ENCODE measurements at places on chromosomes 2 and 18.
A peak's percentile ranks its signal among the peaks of the same experiment; 100 is the strongest.

DNA sequence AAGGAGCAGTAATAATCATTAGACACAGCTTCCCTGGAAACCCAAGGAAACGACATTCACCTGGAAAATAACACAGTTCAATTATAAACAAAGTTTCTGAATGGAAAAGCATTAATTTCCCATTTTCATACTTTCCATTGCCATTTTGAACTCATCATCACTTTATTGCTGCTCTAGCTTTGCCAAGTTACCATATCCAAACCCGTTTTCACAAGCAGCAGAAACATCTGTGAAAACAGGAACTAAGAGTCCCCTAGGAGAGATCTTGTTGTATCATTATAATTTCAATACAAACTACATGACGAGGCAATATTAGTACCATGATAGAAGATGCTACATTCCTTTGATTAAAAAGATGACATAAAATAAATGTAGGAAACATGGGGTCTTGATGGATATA, 597.0 kb upstream of the NRXN1 start:
- DNase-seq = no peak

DNA sequence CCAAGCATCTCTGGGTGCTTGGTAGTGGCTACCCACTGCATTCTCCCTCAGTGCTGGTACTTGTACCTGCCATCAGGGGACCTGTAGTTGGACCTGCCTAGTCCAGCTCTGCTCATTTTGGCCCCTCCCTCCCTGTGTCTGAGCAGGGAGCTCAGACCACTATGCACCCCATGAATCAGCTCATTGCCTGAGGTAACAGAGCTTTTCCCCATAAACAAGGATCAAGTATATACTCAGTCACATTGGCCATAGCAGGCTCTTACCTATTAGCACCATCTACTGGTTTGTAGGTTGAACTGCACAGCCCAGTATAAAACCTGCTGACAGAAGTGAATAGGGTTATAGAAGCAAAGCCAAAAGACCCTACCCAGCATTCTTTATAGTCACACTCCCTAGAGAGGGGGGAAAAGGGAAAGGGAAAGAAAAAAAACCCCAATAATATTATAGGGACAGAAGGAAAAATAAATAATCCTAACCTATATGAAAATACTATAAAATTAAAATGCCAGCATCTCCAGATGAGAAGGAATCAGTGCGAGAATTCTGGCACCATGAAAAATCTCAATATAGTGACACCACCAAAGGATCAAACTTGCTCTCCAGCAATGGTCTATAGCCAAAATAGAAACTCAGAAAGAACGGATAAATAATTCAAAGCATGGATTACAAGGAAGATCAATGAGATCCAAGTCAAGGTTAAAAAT, 6.9 kb upstream of the FLACC1 start:
- peak; percentile 7 for DNase-seq

GRCh38 chr18:74898965-74899364, 301.3 kb downstream of the ZNF407 start:
- peak; percentile 88 for DNase-seq

- no peak for DNase-seq
Observed at GRCh38 chr2:219642069-219642454, 14.6 kb downstream of the SLC4A3 start.

DNA sequence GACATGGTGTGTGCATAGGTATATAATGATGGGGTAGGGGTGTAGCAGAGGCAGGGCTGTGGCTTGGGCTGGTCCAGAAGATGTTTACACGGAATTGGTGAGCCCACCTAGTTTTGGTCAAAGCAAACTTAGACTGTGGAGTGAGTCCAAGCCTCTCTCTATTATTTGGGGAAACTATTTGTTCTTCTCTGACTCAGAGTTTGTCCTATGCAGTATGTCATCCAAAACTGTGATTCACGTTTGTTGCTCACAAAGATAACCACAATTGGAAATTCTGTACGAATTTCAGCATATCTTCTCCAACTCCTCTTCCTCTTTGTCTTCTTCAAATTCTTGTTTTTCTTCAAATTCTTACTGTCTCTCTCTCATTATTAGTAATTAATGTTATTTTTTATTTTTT, 292.9 kb downstream of the XIRP2 start:
- DNase-seq = no peak

GRCh38 chr2:234335661-234336228, 161.1 kb downstream of the ARL4C start:
- no peak for DNase-seq

GRCh38 chr2:18413676-18414396, 146.6 kb downstream of the RDH14 start:
- no peak for DNase-seq

GRCh38 chr2:54228945-54229344, 27.1 kb downstream of the TSPYL6 start:
- DNase-seq = no peak

All from NCI-H1092 treated with DMSO at 0.1 percent for 48 hours (cell line).